Stimulated activated naive CD4-positive, alpha-beta T cell treated with Interleukin-2 at 50 U/mL for 16 hours (primary cell): ENCODE measurements at places on chromosomes 6 and 20.

DNA sequence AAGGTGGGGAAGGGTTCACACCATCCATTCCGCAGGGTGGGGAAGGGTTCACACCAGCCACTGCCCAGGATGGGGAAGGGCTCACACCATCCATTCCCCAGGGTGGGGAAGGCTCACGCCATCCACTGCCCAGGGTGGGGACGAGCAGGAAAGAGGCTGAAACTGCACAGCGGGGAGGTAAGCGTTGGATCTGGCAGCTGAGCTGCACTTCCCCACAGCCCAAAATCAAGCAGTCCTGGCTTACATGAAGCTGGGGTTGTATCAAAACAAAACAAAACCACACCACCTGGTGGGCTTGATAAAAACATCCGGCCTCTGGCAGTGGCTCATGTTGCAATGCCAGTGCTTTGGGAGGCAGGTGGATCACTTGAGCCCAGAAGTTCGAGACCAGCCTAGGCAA lies 268.5 kb downstream of the TAF4 start:
- DNase-seq: no peak

- no peak for DNase-seq
These were observed 5.9 kb upstream of the SULF2 start for GRCh38 chr20:47791084-47791599.

GRCh38 chr20:2761885-2762284 lies 38.5 kb downstream of the CPXM1 start:
- DNase-seq: no peak

GRCh38 chr6:2221726-2222274 lies 23.6 kb downstream of the GMDS start:
- DNase-seq: no peak

- DNase-seq: no peak
These were observed 99.0 kb downstream of the TAF4 start for GRCh38 chr20:61966492-61967244.

- DNase-seq: no peak
These were observed 33.0 kb downstream of the SLCO4A1 start for GRCh38 chr20:62675156-62675876.

DNA sequence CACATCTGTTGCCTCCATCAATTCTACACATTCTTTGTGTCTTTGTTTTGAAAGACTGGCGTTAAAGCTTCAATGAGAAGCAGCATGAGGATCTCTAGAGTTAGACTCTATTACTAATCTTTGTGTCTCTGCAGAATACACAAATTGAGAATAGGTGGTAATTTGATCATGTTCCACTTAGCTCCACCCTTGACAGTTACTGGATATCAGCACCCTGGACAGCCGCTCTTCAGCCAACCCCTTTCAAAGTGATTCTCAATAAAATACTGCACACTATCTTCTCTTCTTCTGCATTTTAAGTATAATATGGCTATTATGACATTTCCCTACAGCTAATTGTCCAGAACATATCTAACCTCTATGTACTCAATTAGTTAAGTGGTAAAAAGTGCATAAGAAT lies 54.3 kb upstream of the CNR1 start:
- no peak for DNase-seq

- no peak for DNase-seq
These were observed 4.3 kb downstream of the CALHM4 start for GRCh38 chr6:116557893-116558292.

DNA sequence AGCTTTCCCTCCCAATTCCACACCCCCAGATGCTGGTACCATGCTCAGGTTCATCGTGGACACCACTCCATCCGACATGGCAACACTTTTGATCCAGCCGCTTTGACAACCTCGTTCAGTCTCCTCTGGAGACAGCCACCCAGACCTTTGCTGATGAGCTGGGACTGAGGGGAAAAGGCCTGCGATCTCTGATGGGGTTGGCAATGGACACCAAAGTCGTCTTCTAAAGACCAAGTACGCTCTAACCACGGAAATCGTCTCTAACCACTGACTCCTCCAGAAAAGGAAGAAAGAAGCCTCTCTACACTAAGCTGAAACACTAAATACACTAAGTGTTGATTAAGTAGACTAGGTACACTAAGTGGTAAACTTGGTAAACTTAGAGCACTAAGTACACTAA lies 26.1 kb upstream of the HLA-E start:
- no peak for DNase-seq

- no peak for DNase-seq
These were observed 69.6 kb downstream of the JAG1 start for GRCh38 chr20:10603971-10604864.

DNA sequence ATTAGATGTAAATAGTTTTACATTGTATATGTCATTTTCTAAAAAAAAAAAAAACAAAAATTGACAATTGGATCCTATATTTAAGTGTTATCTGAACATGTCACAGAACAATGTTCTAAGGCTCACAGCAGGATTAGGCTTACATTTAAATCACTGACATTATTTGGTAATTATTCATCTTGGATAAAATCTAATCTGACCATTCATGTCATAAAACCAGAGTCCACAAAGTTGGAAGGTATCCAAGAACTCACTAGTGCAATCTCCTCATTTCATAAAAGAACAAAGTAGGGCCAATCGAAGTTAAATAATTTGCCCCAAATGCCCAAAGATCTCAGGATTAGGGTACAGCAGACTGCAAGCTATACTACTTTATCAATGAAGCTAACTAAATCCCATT lies 73.0 kb downstream of the PDSS2 start:
- DNase-seq: no peak

DNA sequence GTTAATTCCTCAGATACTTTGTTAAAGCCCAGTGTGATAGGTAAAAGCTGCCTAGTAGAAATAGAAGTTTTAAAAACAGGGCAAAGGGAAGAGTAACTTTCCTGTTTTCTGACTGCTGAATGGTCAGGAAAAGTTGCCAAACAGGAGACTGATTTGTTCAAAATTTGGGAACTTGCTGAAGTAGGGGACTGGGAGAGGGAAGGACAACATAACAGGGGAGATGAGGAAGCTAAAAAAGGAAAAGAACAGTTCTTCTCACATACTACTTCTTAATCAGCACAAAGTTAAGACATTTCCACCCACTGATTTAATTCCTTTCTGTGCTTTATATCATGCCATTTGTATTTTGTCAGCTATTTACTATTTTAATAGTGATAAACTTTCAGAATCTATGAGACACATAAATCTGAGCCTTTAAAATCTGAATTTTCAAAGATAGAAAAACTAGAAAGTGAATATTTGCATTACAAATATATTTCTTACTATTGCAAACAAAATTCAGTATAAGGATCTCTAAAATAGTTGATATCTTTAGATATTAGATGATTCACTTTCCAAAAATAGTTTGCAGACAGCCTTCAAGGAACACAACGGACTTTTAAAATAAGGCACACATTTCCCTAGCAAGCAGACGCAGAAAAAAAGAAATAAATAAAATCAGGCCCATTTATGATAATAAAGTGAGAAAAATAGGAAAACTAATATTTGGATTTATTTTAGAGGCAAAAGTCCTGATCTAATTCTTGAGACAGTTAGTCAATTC lies 36.9 kb upstream of the SLC16A10 start:
- no peak for DNase-seq

DNA sequence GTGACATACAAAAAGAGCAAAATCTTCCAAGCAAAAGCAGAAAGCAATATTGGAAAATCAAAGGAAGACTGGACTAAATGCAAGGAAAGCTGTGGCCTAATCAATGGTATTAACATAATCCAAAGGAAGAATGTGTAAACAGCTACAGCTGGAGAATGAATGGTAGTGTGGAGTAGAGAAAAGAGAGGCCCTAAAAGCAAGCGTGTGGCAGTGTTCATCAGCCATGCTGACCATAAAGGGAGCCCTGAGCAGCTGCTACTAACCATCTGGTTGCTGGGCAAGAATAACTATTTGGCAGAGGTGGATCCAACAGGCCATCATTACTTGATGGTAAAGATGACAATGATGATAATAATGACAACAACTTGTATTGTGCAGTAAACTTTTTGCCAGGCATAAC lies 148.5 kb upstream of the BEND6 start:
- DNase-seq: no peak

- no peak for DNase-seq
These were observed 20.0 kb downstream of the CCN2 start for GRCh38 chr6:131931063-131931750.

DNA sequence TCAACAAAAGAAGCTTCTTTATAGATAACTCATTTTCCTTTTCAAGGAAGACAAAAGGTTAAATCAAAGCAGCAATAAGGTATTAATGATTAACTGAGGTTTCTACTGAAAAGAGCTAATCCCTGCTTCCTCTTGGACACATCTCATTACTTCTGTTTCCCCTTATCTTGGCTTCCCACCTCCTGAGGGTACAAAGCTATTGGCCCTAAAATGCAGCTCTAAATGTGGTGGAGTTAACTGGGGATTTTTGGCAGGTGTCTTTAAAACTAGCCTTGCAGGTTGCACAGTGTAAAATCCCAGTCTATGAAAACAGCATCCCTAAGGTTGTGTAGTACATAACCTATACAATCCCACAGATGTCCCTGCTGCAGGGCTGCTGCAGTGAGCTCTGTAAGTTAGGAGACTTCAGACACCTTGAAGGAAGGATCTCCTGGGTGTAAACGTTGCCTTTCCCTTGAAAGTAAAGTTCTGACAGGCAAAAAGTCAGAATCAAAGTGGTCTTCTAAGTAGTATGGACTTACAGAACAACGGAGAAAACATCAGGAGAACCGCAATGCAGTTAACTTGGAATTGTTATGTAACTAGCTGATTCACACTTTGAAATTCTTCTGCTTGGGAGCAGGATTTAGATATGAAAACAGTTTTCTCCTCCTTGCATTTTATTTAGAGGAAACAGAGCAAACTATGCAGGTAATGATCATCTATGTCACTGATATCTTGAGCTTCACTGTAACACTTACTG lies 71.7 kb upstream of the TRAF3IP2 start:
- DNase-seq: no peak

DNA sequence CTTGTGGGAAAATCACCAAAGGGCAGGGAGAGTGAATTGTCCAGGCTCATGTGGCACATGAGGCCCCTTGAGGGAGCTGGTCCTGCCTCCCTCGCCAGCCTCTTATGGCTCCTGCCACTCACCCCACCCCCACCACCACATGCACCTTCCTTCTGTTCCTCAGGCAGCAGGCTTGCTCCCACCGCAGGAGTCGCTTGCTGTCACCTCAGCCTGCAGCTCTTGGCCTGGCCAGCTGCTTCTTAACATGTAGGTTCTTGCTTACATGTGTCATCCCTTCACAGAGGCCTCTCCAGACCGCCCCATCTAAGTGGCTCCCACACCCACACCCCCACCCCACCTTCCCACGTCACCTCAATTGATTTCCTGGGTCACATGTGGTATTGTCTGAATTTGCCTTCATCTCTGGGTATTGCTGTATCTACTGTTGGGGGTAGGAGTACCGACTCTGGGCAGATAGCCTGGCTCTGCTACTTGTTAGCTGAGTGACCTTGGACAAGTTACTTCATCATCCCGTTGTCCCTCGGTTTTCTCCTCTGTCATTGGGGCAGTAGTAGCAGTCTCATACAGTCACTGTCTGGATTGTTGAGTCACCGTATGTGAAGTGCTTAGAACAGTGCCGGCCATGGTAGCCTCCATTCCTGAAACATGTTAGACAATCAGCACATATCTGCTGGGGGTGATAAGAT lies 41.7 kb downstream of the SLC9A8 start:
- no peak for DNase-seq

DNA sequence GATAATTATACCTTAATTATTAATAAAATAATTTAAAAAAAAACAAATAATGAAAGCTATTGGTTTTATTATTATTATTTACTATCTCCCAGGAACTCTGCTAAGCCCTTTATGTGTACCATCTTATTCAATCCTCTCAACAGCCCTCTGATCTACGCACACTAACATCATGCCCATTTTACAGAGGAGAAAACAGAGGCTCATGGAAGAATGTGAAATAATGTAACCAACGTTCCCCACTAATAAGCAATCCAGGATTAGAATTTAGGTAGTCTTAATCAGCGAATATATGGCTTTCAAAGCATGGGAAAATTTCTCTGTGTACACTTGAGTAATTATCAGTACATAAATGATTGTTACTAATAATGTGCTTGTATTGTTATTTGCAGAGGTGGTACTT lies 89.0 kb downstream of the MAFB start:
- no peak for DNase-seq

DNA sequence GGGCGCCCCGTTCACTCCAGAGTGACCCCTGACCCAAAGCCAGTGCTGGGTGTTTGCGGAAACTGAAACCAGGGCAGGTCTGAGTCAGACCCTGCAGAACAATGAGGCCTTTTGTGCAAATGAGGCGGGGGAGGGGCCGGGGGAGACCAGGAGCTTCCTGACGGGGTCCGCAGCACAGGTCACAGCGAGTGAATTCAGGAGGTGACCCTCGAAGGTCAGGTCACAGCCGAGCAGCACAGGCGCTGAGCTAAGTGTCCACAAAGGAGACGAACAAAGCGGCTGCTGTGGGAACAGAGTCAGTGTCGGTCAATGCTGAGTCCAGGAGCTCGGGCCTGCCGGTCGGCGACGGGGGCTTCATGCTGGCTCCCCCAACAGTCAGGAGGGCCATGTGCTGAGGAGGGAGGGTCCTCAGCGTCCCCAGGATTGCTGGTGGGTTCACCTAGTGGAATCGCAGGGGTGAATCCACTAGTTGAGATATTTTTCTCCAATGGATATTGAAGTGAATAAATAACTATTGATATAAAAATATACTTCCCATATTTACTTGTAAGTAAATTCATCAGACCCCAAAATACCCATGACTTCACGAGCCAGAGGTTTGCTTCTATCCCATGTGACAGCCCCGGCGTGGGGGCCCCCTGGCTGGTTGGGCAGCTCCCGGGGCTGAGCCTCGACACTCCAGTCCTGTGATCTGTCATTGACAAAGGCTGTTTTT lies 188.4 kb upstream of the SULF2 start:
- no peak for DNase-seq

GRCh38 chr6:72048080-72048479 lies 161.7 kb downstream of the RIMS1 start:
- DNase-seq: no peak

DNA sequence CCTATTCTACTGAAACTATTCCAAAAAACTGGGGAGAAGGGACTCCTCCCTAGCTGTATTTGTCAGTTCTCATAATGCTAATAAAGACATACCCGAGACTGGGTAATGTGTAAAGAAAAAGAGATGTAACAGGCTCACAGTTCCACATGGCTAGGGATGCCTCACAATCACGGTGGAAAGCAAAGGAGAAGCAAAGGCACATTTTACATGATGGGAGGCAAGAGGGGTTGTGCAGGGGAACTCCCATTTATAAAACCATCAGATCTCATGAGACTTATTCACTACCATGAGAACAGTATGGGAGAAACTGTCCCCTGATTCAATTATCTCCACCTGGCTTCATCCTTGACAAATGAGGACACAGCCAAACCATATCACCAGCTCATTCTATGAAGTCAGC lies 111.2 kb upstream of the RIPOR2 start:
- no peak for DNase-seq

- DNase-seq: peak; percentile 79
These were observed 18.1 kb downstream of the TUBB2B start for GRCh38 chr6:3209114-3210023.

DNA sequence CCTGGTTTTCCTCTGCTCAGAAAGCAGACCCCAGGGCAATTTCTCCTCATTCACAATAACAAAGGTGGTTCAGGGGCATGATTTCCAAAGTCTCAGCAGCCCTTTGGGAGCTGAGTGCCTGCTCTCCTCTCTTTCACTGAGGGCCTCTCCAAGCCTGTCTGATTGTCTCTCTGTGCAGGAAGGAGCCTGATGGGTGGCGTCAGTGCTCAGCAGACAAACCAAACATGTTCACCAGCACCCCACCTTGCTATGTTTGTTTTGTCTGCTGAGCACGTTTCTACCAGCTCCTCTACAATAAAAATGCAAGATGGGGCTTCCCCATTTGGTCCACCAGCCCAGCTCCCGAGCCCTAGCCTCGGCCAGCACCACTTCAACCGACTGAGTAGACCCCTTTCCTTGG lies 25.4 kb upstream of the TCP11 start:
- DNase-seq: no peak

- no peak for DNase-seq
These were observed 793 bp downstream of the GMPR start for GRCh38 chr6:16238963-16239797.
